Right ventricle myocardium superior (tissue), 1 donor: ENCODE measurements at places on chromosomes 3 and 15. TPM values are rescaled to one million over a fixed set of nuclear protein-coding genes. Genes with fewer than 3 reads are reported as not detected.
A peak's percentile ranks its signal among the peaks of the same experiment; 100 is the strongest.

DNA sequence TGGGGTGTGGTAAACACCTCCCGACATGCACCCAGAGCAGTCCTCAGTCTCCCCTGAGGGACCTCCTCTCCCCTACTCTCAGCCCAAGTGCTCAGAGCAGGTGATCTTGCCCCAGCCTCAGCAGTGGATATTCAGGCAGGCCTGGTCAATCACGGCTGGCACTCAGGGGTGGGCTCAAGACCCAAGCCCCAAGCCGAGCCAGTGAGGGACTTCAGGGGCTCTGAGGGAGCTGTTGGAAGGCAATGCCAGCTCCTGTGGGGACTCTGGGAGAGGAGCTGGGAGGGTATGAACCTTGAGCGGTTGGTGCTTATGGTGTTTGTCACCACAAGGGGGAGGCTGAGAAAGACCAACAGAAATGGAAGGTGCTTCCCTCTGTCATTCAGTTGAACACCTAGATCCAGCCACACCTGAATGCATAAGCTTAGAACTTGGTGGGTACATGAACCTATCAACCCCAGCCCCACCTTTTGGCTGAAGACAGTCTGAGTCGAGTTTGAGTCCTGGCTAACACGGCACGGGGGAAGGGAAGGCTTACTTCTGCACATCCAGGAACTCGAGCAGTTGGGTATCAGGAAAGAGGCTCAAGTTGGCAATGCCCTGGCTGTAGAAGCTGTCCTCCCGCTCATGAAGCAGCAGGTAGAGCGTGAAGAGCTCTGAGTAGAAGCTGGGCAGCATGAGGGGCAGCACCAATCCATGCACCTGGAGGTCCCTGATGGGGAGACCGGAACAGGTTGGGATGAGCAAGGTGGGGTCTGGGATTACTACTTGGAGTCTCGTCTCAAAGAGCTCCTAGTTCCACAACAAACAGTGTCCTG, 19.2 kb downstream of the ALS2CL start:
- no peak for DNase-seq

DNA sequence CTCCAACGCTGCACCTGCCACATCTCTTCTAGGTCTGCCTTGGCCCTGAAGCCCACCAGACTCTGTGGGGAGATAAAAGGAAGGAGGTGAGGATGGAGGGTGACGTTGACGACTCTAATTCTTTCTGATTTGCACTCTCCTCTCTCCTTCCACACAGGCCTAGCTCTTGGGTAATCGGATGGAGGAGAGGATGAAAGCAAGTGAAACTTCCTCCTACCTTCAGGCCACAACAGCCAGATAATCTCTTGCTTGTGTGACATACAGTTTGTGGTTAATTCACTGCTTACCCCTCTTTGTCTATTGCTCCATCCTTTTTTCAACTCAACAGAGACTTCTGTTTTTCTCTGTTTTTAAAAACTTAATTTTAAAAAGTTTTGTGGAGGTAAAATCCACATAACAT, 208.1 kb downstream of the SV2B start:
- no peak for DNase-seq

DNA sequence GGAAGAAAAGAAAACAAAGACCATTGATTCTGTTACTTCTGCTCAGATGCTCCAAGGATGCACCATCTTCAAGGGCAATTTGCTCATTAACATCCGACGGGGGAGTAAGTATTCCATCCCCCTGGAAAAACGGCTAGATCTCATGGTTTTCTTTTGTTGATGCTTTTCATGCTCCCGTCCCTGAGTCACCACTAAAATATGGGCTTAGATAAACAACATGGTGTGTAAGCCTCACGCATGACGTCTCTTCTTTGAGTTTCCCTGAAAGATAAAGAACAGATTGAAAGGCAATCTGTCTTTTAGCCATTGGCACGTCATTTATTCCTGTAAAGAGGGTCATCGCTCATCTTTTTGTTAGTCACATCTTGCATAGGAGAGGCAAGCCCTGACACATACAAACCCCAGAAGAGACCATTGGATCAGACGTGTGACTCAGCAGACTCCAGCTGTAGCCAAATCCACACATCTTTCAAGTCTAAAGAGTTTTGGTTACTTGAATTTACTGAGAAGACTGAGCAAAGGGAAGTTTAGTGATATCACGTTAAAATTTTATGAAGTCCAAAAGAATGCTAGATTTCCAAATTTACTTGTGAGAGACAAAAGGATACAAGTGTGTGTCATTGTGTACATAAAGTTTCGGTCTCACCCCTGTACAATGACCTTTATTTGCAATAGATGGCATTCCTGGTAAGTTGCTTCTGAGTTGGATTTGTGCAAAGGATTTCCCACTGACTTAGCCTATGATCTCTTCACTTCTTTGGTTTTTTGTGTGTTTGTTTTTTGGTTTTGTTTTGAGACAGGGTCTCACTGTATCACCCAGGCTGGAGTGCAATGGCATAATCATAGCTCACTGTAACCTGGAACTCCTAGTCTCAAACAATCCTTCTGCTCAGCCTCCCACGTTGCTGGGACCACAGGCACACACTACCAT, 110.5 kb downstream of the PGPEP1L start:
- no peak for DNase-seq

- DNase-seq, result peak; percentile 77
Observed at GRCh38 chr3:184354121-184354728, 7.2 kb downstream of the CLCN2 start.

DNA sequence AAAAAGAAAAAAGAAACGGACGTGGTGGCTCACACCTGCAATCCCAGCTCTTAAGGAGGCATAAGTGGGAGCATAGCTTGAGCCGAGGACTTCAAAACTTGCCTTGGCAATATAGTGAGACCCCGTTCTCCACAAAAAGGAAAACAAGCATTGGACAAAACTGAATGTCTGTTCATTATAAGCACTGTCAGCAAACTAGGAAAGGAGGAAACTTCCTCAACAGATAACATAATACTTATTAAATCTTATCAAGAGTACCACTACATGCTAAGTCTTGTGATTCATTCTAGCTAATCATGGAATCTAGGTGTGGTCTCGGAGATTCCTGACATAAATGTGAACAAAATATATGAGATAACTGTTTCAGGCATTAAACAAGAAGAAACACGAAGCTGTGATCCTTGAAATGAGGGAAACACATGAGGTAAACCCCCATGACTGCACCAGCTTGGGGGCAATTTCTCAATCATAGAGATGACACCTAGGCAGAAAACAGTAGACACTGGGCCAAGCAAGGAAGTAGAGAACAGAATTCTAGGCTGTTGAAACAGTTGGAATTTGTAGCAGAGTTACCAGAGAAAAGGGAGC, 33.3 kb downstream of the TRPM7 start:
- DNase-seq, result no peak

DNA sequence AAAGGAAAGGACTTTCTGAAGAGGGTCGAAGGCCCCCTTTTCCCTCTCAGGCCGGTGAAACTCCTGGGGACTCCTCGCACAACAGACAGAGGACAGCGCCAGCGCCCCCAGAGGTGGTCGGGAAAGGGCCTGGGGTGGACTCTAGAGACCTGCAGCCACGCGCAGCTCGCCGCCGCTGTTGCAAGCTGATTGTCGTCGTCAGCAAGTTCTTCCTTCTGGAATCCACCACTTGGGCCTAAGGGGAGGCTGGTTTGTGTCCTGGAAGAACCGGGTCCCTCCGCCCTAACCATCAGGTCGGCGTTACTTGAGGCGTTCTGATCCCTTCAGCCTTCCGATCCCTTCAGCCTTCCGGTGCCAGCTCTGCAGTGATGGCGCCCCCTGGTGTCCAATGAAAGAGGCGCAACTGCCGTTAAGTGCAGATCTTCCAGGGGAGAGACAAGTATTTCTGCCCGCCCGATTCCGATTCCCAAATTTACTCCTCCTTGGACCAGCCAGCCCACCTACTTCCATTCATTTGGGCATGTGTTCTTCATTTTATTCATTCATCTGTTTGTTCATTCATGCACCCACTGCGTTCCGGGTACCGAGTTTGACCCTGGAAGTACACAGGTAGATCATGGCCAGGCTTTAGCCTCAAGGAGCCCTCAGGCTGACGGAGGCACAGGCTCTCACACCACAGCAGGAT, 77.2 kb upstream of the SLC6A11 start:
- peak; percentile 81 for DNase-seq

DNA sequence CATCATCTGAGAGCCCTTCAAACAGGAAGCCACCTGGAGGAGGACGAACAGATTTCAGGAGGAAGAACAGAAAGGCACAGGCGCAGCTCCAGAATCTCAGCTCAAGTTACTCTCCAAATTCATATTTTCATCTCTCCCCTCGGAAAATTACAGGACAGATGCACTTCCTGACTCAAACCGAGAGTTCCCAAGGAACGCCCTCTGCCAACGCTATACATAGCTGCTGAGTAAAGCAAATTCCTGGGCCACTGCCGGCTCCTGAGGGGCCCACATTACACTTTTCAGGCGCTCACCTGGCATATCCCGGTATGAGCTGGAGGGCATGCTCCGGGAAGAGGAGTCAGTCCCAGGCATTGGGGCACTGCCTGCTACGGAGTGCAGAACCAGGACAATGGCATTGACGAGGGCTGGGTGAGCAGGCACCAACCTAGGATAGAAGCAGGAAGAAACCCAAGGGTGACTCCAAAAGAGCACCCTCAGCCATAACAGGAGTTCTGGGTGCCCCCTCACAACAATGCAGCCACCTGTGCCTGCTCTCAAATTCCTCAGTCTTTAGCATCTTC, 11.2 kb downstream of the UBL7 start:
- no peak for DNase-seq

DNA sequence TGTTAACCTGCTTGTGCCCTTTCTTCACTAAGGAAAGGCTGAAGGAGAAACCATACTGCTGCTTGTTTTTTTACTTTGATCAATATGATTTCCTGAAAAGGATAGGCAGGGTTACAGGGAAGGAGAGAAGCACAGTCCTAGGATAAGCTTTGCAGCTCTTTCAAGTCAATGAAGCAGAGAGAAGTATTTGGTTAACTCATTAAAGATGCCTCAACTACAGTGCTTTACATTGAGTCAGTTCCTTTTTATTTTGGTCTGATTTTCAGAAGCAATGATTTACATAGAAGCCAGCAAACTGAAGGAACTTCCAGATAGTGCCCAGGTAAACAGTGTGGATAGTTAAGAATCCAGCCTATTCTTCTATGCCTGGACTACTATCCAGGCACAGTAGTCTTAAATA, 64.8 kb downstream of the ARIH1 start:
- DNase-seq, result no peak

- no peak for DNase-seq
Observed at GRCh38 chr3:69491975-69492374, 106.1 kb upstream of the FRMD4B start.

DNA sequence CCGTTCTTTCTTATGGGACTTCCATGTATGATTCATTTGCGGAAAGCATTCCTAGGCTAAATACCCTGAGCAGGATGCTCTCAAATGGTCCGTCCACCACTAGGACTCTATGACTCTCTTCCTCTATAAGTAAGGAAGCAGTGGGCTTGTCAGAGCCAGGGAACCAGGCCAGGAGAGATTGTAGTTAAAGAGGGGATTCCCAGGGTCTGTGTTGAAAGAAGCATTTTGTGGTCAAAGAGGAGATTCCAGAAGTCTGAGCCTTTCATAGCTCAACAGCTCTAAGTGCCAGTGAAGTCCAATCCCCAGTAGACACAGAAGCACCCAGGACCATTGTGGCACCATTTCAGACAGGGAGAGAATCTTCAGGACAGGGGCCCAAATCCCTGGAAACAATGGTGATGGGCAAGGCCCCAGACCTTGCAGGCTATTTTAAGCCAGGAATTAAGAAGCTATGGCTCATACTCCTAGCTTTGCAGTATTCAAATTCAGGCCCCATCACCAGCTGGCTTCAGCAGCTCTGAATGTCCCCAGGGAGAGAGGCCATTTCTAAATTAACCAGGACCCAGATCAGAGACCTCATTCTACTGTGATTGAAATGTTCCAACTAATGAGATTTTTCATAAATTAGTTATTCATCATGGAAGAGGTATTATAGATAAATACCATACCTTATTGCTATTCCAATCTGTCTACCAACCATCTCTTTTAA, 81.7 kb downstream of the CD47 start:
- DNase-seq, result no peak

GRCh38 chr15:66224946-66225345, 28.6 kb downstream of the MEGF11 start:
- DNase-seq, result peak; percentile 54

- no peak for DNase-seq
Observed at GRCh38 chr3:27494784-27495183, 10.6 kb upstream of the SLC4A7 start.

DNA sequence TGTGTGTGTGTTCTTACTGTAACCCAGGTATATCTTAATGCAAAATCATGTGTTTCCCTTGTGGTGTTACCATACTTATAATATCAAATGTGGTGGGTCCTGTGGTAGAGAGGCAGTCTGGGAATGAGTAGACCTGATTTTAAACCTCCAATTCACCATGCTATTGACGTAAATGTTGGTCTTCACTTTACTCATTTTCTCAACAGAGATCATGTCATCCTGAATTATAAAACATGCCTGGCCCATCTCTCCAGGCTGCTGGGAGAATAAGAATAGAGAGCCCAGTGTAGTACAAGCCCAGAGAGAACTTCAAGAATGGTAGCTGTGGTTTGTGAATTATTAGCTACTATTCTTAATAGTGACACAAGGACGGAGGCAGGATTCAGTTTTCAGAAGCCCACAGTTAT, 88.1 kb downstream of the MBNL1 start:
- no peak for DNase-seq

- no peak for DNase-seq
Observed at GRCh38 chr15:39204031-39204430, 376.8 kb upstream of the THBS1 start.

DNA sequence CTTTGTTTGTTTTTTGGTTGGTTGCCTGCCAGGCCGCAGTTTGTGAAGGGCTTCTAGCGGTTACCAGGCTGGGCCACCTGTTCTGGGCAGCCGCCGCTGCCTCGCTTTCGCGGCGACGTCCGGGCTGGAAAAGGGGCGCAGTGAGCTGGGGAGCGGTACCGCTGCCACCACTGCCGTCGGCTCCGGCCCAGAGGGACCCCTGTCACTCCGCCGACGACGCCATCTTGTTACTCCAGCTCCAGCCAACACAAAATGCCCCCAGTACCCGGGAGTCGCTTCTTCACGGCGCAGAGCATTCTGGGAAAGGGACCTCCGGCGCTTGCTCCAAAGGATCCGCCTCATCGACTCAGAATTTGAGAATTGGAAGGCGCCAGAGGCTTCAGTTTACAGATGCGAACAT, 238.8 kb downstream of the CDIN1 start:
- DNase-seq, result no peak

Gene BOC
- total RNA-seq, result 7.4 TPM

Gene RGMA
- total RNA-seq, result 25.0 TPM

Gene CSPG5
- 0.22 TPM for total RNA-seq

Gene ERICH6
- not detected for total RNA-seq

Gene CHRNA7
- 1.3 TPM for total RNA-seq

Gene ALDH1A3
- total RNA-seq, result 2.9 TPM

Gene MST1R
- 1.5 TPM for total RNA-seq

Gene ECT2
- total RNA-seq, result 4.2 TPM

Gene KBTBD13
- total RNA-seq, result 9.4 TPM
